ENCODE measurements at places on chromosomes 12 and 14.
A peak's percentile ranks its signal among the peaks of the same experiment; 100 is the strongest.

- DNase-seq = peak; percentile 47
Measured at GRCh38 chr14:104604458-104605449, at the start of gene TMEM179. TSS of gene TMEM179 (minus strand) at chr14:104604772. CDS start at chr14:104604741, 31 bp downstream.

GRCh38 chr12:96108321-96108720 lies 72.9 kb upstream of the LTA4H start:
- no peak for DNase-seq

GRCh38 chr12:116244001-116244400 lies 33.5 kb downstream of the MED13L start:
- no peak for DNase-seq

GRCh38 chr12:1013618-1014489 lies 22.8 kb downstream of the ERC1 start:
- no peak for DNase-seq

GRCh38 chr14:29548948-29549370 lies 378.7 kb downstream of the PRKD1 start:
- DNase-seq = peak; percentile 18

DNA sequence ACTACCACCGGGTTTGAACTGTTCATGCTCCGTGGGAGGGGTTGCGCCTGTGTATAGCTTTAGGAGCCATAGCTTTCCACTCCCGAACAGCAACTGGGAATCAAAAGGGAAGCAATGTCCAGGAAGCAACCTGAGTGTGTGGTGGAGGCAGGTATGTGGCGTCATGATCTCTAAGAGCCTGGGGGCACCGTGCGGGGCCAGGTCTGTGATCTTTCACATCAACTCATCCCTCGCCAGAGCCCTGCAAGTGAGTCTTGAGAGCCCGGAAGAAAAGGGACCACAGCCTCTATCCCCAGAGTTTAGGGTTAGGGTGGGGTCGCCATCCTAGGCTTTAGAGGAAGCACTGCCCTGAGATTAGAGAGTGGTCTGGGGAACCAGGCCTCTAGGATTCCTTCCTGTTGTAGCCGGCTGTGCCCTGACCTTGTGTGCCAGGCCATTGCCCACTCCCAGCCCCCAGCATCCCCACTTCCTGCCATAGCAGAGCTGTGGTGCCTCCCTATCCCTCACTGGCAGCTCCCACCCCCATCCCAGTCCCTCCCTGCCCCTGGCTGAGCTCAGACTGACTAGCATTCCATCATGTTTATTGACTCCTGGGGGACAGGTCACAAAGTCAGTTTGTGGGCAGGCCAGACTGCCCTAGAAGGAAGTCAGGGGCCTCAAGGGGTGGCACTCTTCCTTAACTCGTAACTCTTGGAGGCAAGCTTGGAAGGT lies 745 bp upstream of the ADCY4 start:
- DNase-seq = no peak
